Kidney (tissue), 22 donors: ENCODE measurements at places on chromosomes 13 and 19. TPM values are rescaled to one million over a fixed set of nuclear protein-coding genes. Genes with fewer than 3 reads are reported as not detected.

EMC10 gene
- total RNA-seq, result 184 TPM

PLA2G4C gene
- 16.5 TPM for total RNA-seq

C1QTNF9B gene
- not detected for total RNA-seq

SLC10A2 gene
- 0.19 TPM for total RNA-seq

CRX gene
- total RNA-seq, result not detected

ANKRD24 gene
- total RNA-seq, result 0.72 TPM

SMIM24 gene
- total RNA-seq, result 49.8 TPM
